ENCODE measurements at places on chromosomes 1 and 21.

DNA sequence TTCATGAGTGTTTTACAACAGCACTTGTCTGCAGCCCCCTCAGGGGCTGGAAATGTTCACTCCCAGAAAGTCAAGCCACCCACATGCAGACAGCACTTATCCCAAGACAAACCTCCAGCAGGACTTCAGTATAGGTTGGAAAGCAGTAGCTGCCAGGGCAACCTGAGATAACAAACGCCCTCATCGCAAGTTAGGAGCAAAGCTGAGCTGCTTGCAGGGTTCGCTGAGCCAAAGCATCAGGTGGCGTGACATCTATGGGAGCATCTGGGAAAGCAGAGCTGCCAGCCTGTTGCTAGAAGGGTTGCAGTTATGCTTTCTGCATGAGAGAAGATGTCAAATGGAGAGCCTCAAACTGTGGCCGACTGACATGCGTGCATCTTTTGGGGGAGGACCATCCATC lies 4.2 kb upstream of the STXBP3 start:
- no peak for DNase-seq

- no peak for DNase-seq
These were observed 141.7 kb upstream of the EDN2 start for GRCh38 chr1:41626146-41626545.

- no peak for DNase-seq
These were observed 7.2 kb upstream of the OPTC start for GRCh38 chr1:203486618-203487370.

DNA sequence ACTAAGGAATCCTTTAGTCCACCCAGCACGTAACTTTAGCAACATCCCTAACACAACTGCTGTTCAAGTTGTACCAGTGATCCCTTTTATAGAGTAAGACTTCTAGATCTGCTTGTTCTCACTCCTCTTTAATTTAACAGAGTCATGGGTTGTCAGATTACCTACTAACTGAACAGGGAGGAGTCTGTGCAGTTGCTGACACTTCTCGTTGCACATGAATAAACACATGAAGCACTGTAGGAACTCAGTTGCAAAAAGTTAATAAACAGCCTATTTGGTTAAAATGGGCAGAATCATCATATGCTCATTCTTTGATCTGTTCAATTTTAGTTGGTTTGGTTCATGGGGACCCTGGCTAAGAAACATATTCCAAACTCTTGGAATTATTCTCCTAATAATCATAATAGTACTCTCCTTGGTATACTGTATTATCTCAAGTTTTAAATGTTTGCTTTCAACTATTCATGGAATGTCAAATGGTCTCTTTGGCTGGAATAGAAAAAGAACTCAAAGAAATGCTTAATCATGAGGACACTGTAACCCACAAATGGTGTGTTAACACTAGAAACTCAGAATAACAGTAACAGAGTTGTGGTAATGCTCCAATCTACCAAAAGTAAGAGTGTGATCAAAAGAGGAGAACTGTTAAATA lies 15.6 kb downstream of the PLPPR5 start:
- no peak for DNase-seq

GRCh38 chr1:11414926-11415538 lies 63.9 kb upstream of the DISP3 start:
- no peak for DNase-seq

Data from left ventricle myocardium inferior (tissue), 1 donor.